ENCODE measurements at places on chromosomes 4 and X.

DNA sequence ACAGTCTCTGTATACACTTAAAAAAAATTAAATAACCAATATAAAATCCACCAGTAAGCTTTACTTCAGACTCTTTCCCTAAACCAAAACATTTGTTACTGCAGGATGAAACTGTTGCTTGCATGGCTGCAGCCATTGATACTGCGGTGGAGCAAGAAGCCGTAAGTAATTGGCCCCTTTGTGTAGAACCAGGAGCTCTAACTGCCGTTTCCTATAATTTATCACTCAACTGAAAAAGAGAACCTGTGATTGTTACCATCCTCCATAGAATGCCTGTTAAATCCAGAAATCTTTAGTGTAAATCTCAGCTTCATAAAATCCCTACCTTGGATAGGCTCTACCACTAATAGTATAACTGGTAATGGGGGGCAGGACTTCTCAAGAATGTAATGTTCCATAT, 62.6 kb downstream of the KIF4A start:
- no peak for DNase-seq

DNA sequence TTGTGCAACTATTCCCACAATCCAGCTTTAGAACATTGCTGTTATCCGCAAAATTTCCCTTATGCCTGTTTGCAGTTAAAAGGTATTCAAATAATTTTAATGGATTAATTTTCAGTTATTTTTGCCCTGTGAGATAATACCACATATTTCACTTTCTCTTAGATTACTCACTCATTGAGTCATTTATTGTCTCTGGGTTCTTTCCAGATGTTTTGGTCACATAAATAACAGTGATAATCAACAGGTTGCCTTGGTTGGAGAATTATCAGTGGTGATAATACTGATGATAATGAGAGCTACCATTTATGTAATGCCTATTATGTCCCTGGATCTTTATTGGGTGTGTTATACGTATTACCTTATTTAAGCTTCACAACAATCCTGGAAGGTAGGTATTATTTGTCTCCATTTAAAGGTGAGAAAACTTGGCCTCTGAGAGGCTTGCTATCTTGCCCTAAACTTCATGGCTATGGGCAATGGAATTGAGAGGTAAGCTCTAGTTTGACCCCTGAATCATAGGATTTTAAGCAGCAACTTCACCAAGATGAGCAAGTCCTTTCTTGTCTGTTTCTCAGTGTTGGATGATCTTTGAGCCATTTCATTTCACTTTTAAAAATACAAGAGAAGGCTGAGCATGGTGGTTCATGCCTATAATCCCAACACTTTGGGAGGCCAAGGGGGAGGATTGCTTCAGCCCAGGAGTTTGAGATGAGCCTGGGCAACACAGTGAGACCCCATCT, 87.4 kb downstream of the KIT start:
- DNase-seq, result no peak

GRCh38 chrX:40091691-40092421, 5.9 kb downstream of the BCOR start:
- no peak for DNase-seq

DNA sequence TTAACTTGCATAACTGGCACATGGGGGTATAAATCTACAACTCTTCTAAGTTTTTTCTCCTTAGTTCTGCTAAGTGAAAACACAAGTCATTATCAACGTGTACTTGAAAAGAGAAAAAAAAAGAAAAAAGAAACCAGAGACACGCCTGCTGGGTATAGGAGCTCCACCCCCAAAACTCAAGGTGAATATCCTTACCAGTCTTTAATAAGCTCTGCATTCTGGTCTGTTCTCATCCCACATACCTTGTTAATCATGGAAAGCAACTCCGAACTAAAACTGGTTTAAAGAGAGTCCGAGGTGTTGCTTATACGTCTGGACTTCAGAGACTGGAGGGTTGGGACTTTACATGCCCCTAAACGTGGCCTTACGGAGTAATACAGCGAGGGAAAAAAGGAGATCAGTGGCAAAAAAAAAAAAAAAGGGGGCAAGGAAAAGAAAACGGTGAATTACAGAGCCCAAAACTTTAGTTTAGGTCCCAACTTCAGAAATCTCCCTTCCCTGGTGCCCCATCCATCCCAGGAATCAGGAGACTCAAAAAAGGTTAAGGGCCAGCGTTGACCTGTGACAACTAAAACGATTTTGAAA, 1.0 kb downstream of the PGRMC2 start:
- DNase-seq, result peak; percentile 64

DNA sequence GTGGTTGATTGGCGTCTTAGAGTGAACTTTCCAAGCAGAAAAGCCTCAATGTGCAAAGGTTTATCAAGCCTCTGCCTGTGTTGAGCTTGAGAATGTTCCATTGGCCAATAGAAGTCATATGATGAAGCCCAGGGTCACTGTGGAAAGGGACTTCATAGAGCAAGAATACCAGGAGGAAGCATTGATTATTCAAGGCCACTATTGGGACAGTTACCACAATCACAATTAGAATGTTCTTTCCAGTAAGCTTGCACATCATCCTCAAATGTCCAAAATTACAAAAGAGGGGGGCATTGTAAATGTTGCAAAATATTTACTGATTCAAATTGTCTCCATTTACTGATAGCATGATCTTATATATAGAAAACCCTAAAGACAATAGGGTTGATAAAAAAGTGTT, 32.9 kb upstream of the NDP start:
- no peak for DNase-seq

DNA sequence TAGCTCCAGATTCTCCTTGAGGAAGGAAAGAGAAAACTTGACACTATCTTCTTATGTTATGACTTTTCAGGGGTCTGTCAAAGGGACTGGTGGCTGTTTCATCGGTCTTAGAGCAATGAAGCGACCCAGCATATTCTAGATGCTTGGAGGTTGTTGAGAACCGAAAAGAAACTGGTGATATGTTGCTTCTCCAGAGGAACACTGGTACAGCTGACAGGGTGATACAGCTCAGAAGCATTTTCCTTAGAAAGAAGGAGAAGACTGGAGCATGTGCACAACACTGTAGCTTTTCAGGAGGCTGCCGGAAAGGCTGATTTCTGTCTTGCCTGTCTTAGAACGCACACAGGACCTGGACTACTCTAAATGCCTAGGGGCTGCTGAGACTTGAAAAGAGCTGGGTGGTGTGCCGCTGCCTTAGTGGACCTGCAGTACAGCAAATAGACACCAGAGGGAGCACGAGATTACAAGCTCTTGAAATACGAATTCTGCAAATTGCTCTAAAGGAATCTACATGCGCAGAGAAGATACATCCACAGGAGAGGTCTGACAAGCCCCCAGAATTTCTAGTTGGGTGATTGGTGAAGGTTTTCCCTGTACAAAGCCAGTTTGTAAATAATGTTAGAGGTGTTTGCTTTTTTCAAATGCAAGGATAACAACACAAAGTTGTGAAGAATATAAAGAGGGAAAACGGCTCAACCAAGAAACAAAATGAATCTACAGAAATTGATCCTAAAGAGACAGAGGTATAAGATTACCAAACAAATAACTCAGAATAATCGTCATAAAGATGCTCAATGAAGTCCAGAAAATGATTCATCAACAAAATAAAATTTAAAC, 223.1 kb upstream of the DMD start:
- peak; percentile 61 for DNase-seq

- DNase-seq, result no peak
Observed at GRCh38 chr4:24476282-24476681, 108.1 kb downstream of the DHX15 start.

GRCh38 chr4:11415409-11416070, 13.2 kb downstream of the HS3ST1 start:
- no peak for DNase-seq

DNA sequence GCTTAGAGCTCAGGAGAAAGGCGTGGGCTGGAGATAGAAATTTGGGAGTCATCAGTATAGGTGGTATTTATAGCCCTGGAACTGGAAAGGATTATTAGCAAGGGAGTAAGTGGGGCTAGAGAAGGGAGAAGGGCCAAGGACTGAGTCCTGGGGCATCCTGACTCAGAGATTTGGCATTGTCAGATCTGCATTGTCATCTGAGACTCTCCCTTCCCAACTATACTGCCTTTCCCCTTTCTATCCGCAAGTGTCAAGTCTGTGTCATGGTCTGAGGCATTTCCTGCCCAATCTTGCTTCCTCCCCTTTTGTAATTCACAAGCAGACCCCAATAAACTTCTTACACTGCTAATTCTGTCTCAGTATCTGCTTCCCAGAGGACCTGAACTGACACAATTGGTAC, 24.4 kb upstream of the SLC25A43 start:
- no peak for DNase-seq

DNA sequence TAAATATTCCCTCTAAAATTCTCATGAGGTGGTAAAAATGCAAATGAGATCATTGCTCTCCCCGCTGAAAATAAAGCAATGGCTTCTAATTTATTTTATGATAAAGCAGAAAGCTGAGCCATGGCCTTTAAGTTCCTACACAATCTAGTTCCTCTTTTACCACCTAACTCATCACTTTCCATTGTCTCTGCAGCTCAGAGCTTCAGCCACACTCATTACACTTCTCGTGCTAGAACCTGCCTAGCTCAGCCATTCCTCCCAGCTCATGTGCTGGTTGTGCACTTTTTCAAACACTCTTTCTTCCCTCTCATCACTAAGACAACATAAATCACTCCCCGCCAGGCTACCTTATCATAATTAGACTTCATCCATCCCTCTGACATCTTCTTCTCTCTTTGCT, 1112.1 kb upstream of the PRKX start:
- no peak for DNase-seq

GRCh38 chrX:130378024-130378669, 7.3 kb downstream of the GPR119 start:
- DNase-seq, result no peak

- DNase-seq, result peak; percentile 84
Observed at GRCh38 chr4:38177035-38177546, 216.9 kb downstream of the PTTG2 start.

DNA sequence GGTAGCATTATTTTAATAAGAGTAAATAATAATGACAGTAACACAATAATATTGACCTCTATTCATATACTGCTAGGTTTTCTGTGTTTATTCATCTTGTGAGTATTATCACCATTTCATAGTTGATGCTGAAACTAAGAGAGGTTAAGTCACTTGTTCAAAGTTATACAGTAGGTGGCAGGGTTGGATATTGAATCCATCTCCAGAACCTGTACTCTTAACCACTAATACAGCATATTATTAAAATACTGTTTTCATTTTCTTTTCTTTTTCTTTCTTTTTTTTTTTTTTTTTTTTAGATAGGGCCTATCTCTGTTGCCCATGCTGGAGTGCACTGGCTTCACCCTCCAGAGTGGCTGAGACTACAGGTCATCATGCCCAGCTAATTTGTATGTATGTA, 7.1 kb upstream of the ELF2 start:
- DNase-seq, result no peak

DNA sequence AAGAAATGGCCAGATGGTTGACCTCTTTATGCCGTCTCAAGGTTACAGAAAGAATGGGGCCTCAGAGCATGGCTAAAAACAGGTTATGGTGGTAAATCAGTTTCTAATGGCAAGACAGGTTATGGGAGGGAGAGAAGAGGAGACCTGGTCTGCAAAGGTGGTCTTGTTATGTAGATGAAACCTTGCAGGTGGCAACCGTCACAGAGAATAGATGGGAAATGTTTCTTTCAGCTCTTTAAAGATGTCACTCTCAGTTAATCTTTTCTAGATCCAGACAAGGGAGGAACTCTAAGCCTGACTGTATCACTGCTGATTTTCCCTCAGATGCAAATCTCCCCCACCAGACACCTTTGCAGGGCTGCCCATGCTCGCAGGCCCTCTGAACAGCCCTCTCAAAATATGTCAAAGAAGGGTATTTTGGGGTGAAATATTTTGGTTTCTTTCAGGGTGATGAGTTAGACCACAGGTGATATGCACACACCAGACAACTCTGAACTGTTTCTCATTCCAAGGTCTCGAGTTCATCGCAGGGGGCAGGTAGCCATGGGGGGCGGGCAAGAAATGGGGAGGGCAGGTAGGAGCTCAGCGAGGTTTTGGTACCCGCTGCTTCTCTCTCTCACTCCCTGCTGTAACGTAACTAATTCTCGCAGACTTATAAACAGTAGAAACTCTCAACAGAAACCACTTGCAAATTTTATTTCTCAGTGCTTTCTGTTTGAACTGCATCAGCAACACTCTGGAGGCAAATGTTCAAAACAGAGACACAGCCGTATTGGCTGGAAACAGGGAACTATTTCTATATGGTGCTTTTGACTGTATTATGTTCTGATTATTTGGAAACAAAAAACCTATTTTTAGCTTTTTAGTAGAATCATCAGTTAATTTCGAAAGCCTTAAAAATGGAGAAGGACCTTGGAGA, 32.4 kb downstream of the CASP3 start:
- DNase-seq, result no peak

DNA sequence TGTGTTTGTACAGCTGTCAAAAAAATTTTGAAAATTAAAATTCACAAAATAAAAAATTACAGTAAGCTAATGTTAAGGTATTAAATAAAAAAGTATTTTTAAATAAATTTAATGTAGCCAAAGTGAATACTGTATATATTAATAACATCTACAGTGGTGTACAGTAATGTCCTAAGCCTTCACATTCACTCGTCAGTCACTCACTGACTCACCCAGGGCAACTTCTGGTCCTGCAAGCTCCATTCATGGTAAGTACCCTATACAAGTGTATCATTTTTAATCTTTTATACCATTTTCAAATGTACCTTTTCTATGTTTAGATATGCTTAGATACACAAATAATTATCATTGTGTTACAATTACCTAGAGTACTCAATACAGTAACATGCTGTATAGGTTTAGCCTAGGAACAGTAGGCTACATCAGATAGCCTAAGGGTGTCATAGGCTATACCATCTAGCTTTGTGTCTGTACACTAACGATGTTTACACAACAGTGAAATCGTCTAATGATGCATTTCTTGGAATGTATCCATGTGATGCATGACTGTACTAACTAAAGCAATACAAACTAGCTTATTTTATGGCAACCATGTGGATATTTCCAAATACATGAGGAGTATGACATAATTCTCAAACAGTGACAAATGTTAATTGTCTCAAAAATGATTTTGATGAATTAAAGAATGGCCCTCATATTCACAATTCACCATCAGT, 13.7 kb downstream of the DDX60 start:
- no peak for DNase-seq

GRCh38 chr4:118589471-118590055, 95.6 kb upstream of the METTL14 start:
- no peak for DNase-seq

DNA sequence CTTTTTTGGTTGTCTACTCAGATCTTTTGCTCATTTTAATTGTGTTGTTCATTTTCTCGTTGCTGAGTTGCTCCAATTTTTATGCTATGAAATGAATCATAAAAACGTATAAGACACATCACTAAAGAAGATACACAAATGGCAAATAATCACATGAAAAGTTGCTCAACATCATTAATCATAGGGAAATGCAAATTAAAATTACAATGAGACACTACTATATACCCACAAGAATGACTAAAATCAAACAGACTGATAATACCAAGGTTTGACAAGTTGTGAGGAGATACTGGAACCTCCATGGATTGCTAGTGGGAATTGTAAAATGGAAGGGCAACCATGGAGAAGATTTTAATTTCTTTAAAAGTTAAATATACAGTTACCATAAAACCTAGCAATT, 17.0 kb downstream of the GSTCD start:
- no peak for DNase-seq

- no peak for DNase-seq
Observed at GRCh38 chr4:98068495-98068894, 74.8 kb downstream of the STPG2 start.

Data from activated effector memory CD4-positive, alpha-beta T cell treated with anti-CD3 and anti-CD28 coated beads, Interleukin-2, amount 50 U/mL, for 16 hours (primary cell).